Peyer's patch (tissue), 4 donors: ENCODE measurements at places on chromosomes 3 and 15. TPM values are rescaled to one million over a fixed set of nuclear protein-coding genes. Genes with fewer than 3 reads are reported as not detected.

WDR48 gene
- 24.2 TPM for total RNA-seq

MESP2 gene
- not detected for total RNA-seq

DNA sequence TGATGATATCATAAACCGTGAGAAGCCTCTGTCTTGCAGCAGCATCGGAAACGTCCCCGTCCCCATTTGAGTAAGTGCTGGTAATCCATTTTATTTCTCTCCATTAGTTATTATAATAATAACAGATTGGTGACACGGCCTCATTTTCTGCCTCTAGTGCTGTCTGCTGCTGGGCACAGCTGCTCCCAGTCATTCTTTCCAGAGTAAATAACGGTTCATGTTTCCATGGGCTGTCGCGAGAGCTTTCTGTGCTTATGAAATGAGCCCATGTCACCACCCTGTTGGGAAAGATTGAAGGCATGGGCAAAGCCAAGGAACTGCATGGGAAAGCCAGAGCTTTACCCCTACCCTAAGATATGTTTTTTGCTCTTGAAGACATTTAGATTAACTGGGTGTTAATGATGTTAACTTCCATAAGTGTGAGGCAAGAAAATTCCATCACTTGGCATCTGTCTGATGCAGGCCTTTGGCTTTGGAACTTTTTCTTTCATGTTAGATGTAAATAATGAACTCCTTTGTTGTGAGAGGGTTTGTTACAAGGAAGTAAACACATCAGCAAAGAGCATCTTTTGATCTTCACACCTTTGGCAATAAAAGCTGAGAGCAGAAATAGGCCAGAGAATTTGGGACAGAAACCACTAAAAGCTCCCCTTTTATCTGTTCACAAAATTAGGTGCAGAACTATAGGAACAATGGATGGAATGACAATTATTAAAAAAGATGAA, 141.8 kb downstream of the FILIP1L start:
- no peak for DNase-seq

DNA sequence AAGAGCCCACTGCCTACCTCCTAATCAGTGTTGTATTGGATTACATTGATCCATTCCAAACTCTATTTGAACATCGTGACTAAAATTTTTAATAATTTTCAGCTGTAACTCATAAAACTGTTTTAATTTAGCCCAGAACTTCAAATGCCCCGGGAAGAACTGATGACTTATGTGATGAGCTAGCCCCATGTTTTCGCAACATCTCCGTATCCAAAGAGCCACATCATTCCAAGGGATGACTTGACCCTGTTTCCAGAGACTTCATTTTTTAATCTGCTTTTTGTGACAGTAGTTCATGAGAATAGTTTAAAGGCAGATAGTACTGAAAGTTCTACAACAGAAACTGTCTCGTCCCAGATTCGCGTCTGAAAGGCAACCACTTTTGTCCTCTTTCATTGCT, 97.4 kb downstream of the STAC start:
- no peak for DNase-seq

DNA sequence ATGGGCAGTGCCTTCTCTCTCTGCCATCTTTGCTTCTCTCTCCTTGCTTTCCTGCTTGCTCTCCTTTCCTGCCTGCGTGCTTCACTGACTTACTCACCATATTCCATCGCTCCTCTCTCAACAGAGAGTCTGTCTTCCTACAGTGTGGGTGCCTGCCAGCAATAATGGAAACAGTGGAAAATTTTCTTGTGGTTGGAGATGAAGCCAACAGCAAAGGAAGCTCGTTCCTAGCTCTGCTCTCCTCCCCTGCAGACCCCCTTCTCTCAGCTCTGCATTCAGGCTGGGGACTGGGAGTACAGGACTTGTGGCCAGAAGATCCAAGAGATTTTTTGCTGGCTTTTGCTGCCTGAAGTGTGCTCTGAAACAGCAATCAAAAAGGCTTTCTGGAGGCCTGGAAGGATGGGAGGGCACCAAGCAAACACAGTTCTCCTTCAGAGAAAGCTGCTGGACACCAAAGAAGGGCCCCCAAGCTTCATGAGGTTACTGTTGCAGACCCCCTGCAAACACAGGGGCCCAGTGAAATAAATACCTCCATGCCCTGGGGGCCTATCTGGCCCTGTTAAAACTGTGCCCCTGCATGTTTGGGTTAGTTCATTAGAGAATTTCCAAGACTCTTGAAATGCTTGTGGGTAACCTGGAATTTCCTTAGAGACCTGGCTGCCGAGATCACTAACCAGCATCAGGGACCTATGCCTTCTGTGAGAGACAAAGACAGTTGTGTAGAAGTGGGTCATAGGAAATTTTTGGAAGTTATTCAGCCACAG, 149.9 kb upstream of the RASGRP1 start:
- DNase-seq: no peak

- DNase-seq: no peak
These were observed 124.2 kb downstream of the ZBTB20 start for GRCh38 chr3:115022835-115023398.

GRCh38 chr15:60889006-60889405, 340.1 kb downstream of the RORA start:
- no peak for DNase-seq

GRCh38 chr3:115960799-115961198, 337.5 kb downstream of the GAP43 start:
- DNase-seq: no peak

DNA sequence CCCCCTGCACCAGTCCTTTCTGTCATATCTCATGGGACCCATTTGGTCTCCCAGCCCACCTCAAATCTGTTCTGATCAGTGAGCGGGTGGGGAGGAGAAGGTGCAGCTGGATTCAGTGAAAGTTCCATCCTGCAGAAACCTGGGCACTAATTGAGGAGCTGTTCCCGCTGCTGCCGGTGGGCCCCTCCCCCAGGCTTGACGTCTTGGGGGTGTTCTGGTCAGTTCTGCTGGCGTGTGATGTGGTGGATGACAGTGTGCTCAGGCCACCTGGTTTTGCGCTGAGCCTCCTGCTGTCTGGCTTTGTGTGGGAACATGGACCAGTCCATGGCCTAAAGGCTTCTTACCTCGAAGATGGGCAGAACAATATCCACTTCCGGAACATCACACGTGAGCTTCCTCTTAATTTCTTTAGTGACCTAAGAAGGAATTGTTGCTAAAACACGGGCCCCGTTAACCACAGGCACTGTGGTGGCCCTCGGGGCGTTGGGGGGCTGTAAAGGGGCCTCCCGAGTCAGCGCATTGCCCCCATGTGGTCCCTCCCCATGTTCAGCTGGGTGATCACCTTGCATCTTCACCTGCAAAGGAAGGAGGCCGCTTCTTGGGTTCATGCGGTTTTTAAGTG, 59.7 kb downstream of the RGMA start:
- DNase-seq: no peak

DNA sequence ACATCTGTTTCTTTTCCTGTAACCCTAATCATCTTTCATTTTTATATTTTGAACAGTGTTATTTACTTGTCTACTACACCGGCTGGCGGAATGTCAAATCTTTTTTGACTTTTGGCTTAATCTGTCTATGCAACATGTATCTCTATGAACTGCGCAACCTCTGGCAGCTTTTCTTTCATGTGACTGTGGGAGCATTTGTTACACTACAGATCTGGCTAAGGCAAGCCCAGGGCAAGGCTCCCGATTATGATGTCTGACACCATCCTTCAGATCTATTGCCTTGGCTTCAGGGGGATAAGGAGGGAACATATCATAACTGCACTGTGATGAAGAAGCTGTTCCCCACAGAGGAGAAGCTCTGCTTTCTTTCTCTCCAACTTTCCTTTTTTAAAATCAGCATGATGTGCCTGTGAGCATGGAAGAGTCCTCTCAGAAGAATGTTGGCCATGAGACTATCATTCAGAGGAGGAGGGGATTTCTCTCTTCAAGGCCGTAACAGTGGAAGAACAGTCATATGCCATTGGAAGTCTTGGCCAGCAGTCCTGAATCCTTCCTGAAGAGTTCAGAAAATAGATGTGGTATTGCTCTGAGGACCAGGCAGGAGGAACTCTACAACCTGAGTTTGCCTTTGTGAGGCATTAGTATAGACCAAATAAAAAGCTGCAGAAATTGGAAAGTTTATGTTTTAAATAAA, 69.9 kb downstream of the SEC22A start:
- DNase-seq: no peak

DNA sequence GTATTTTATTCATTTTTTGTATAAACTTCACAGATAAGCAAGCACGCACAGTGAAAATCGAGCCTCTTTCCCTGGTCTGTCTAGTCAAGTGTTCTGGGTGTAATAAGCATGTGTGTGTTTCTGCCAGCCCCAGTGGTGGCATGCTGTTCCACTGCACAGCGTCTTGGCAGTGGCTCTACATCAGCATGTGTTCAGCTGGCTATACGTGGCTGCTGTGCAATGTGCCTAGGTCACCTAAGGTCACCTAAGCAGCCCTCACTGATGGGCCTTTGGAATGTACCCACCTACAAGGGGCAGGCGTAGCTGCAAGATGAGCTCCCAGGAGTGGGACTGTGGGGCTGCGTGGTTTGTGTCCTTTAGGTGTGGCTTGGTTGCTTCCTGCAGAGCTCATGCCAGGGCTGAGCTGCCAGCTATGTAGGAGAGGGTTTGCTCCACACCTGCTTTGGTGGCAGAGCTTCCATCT, 4.9 kb downstream of the LIMD1 start:
- DNase-seq: no peak

DNA sequence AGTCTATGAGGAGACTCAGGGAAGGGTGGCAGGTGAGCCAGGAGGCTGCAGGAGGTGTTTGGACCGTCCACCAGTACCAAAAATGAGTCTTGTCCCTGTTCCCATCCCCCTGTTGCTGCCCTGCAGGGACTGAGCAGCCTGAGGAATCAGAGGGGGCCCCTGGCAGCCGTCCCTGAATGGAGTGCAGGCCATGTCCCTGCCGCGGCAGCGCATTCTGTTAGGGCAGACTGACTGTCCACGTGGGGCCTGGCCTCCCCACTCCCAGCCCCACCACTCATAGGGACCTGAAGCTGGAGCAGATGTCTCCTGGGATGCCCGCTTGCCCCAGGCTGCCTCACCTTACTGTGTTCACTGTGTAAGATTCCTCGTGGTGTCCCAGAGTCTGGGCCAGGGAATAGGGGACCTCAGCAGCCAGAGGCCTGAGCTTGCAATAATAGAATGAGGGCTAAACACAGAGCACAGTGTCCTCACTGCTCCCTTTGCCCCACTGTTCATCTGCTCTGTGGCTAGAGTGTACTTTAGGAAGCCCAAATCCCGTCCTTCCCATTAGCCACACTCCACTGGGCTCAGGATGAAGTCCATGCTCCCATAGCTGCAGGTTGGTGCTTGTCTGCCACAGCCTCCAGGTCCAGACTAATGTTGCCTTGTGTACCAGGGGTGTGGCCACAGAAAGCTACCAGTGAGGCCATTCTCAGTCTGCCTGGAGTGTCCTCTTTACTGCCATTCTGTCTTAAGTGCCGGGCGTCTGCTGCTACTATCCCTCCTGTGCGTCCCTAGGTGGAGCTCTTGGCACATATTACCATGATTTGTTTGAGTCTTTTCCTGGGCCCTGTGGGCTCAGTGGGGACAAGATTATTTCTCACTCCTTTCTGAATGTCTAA, 63.2 kb downstream of the HCN4 start:
- DNase-seq: no peak

AMT gene
- 31.4 TPM for total RNA-seq

DNA sequence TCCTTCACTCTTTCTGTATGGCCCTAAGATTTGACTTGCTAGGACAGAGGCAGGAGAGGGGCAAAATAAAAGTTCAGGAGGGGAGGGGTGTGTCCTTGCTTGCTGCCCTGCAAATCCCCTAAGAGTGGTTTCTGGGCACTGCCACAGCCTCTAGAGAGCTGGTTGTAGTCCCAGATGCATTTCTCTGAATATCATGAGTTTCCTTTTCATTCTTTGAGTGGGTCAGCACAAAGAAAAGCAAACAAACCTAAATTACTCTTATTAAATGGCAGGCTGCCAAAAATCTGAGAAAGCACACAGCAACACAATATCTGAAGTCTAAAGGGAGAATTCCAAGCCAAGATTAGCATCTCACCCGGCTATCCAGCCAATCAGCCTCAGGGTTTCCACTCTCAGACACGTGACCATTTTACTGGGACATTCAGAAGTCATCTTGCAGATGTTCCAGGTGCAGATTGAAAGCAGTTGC, 919.3 kb downstream of the TUSC7 start:
- no peak for DNase-seq

- no peak for DNase-seq
These were observed 41.9 kb upstream of the ABHD10 start for GRCh38 chr3:111936967-111937366.

ZNF502 gene
- total RNA-seq: 3.8 TPM

- DNase-seq: no peak
These were observed 24.8 kb downstream of the TPRA1 start for GRCh38 chr3:127565711-127566110.

OXTR gene
- 0.27 TPM for total RNA-seq

- no peak for DNase-seq
These were observed 140.4 kb downstream of the SLC9A9 start for GRCh38 chr3:143707848-143708247.

DNA sequence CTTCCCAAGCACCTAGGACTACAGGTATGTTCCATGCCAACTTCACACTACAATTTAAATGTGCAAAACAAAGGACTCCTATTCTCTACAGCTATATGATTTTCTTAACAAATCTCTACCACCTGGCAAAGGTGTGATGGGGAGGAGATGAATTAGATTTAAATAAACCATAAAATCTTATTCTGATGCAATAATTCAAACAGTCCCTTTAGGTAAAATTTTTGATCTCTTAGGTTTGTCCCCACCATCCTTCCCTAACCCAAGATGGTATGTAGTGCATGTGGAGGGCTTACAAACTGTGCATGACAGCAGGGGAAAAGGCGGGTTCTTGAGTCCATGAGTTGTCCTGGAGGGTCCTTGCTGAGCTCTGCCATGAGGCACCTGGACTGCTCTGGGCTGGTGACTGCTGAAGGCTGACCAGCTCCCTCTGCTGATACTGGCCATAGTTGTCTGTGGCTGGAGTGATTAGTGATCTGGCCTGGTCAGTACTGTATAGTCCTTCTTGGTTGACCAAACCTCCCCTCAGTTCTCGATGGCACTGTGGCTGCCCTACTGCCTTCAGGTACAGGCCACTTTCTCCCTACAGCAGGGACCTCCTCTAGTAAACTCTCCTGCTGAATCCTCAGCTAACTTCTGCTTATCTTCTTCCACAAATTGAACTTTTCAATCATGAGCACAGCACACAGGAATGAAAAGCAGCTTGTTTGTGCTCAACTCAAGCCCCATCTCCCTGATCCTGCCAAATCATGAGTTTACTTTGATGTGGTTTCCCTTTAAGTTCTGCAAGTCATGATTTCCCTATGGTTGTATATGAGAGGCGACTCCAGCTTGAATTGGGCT, 30.1 kb downstream of the CFAP161 start:
- no peak for DNase-seq

DNA sequence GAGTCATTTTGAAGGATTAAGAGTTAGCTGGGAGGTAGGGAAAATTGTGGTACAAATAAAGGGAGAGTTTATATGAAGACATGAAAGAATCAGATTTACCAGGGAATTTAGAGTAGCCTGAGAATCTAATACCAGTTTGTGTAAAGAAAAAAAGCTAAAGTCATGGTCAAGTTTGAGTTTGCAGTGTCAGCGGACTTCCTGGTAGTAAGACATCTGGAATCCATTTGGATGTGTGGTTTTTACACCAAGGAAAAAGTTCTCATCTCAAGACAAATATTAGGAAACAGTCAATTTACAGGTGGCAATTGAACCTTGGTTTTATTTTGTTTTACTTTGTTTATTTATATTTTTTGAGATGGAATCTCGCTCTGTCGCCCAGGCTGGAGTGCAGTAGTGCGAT, 1.5 kb upstream of the P2RY12 start:
- DNase-seq: no peak

PRTG gene
- 0.19 TPM for total RNA-seq

GRCh38 chr15:38168467-38169070, 84.1 kb upstream of the SPRED1 start:
- no peak for DNase-seq
